ENCODE measurements at places on chromosomes 1 and 21.

GRCh38 chr1:230277201-230278025 lies 148.7 kb downstream of the PGBD5 start:
- no peak for DNase-seq

GRCh38 chr1:61198554-61198953 lies 116.2 kb downstream of the NFIA start:
- DNase-seq: no peak

DNA sequence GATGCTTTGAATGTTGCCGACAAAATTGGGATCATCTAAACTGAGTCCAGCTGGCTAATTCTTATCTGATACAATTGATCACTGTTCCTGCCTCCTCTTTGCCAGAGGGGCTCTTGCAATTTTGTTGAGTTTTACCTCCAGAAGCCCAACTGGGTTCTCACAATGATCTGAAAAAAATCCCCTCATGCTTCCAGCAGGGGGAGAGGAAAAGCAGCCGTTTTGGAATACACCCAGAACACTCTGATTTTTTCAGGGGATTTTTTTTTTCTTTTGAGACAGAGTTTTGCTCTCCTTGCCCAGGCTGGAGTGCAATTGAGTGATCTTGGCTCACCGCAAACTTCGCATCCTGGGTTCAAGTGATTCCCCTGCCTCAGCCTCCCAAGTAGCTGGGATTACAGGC lies 13.9 kb upstream of the RERE start:
- no peak for DNase-seq

DNA sequence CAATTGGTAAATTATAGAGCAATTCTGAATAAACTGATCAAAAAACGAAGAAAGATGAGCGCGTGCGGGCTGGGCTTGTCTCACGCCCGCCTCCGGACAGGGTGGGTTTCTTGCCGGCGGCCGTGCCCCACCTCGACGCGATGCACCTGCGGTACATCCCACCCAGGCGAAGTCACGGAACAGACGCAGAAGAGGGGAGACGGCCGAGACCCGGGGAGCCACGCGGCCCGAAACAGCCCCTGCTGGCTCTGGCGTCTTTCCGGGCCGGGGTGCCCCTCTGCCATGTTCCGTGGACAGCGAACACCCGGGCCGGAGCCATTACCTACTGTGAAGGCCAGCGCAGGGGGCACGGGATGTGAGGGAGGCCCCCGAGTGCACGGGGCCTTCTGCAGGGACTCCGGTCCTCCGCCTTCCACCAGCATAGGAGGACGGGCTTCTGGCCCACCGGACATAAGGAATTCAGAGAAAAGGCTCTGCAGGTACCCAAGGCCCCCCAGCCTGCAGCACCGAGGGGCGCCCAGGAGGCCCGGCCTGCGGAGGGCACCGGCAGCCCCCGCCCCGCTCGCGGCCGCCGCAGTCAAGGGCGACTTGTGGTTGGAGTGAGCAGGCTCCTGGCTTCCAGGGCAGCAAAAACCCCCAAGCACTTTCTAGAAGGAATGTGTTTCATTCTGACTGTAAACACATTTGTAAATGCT lies 7.6 kb upstream of the C1QTNF12 start:
- DNase-seq: no peak

DNA sequence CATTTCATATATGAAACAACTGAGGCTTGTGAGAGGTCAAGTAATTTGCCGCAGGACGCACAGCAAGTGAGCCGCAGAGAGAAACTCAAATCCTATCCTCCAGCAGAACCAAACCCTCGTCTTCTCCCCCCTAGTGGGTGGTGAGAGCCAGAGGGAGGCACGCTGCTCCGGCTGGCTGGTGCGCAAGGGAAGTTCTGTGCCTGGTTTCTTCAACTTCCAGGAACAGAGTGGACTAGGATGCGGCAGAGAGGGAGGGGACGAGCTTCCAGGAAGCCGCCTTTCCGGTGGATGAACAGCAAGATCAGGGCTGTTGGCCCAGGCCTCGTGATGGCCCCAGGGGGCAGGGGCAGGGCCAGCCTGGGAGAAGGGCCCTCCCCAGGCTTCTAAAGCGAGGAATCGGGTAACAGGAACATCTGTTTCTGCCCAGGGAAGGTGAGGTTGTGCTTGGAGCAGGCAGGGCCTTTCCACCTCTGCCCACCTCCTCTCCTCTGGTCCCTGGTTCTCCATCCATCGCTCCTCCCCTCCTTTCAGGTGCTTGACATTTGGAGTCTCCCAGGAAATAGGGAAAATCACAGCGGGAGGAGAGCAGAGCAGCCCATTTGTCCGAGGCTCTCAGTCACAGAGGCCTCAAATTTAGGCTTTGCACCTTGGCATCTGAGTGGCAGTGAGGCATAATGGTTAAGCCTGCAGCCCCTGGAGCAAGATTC lies 16.8 kb upstream of the PDIK1L start:
- DNase-seq: no peak

GRCh38 chr1:37353871-37354270 lies 120.5 kb upstream of the ZC3H12A start:
- DNase-seq: no peak

DNA sequence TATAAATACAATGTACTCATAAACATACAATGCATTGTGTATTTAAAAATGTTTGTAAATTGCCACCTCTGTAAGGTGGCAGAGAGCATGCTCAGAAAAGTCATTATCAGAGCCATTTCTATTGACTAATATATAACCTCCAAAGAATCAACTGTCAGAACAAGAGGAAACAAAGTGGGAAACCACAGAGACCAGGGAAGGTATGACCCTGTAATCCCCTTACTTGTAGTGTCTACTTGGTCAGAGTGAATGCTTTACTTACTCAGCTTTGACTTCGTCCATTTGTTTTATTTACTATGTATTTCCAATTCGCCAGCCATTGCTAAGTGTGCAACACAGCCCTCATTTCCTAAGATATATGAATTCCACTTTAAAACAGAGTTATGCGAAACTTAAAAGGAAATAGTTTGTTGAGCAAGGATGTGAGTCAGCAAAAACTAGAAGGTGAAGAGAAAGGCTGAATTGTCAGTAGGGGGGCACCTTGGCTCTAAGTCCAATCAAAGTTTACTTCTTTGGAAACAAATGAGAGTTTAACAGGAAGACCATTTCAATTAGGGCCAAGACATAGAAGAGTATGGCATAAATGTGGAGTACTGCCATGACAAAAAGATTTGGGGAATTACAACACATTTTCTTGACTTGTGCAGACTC lies 671.7 kb upstream of the PTBP2 start:
- no peak for DNase-seq

DNA sequence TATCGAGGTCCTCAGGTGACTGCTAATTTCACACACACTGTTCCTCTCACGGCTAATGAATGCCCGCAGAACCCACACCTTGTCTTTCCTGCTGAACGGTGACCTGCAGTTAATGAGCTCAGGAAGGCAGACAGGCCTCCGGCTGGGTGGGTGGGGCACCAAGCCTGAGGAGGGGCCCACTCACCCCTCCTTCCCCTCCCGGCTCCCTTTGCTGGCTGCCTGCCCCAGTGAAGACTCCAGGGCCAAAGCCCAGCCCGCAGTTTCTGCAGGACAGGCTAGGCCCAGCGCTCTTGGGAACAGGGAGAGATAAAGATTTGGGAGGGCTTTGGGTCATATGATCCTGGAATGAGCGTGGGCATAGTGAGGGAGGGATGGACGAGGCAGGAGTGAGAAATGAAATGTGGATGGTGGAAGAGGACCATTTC lies 26.4 kb downstream of the FOXO6 start:
- no peak for DNase-seq

DNA sequence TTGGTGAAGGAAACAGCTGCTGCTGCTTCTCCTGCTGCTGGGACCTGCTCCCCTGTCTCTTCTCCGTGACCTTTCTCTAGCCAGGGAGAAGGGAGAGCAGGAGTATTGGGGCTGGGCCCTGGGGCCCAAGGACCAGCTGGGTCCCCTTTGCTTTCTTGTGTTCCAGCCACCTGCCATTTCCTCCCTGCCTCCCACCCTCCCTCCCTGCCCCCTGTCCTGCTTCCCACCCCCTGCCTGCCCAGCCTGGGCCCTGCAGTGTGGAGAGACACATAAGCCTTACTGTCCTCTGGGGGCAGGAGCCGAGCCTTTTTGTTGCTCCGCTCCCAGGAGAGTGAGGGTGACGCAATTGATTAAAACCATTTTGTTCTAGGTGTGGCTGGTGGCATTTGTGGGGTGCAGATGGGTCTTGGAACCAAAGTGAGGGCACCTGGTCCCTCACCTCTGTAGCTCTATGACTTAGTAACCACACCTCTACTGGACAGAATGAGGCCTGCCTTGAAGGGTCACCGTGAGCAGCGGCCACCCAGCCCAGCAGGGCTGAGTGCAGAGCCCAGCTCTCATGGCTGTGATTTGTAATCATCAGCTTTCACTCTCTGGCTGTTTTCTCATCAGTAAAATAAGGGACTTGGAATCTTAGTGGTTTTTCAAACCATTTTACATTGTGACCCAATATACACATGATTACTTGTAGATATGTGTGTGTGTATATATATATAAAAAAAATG lies 13.9 kb upstream of the TMEM222 start:
- no peak for DNase-seq

GRCh38 chr1:55685560-55685959 lies 470.4 kb upstream of the USP24 start:
- no peak for DNase-seq

- no peak for DNase-seq
These were observed 17.4 kb upstream of the KLF18 start for GRCh38 chr1:44158871-44159270.

DNA sequence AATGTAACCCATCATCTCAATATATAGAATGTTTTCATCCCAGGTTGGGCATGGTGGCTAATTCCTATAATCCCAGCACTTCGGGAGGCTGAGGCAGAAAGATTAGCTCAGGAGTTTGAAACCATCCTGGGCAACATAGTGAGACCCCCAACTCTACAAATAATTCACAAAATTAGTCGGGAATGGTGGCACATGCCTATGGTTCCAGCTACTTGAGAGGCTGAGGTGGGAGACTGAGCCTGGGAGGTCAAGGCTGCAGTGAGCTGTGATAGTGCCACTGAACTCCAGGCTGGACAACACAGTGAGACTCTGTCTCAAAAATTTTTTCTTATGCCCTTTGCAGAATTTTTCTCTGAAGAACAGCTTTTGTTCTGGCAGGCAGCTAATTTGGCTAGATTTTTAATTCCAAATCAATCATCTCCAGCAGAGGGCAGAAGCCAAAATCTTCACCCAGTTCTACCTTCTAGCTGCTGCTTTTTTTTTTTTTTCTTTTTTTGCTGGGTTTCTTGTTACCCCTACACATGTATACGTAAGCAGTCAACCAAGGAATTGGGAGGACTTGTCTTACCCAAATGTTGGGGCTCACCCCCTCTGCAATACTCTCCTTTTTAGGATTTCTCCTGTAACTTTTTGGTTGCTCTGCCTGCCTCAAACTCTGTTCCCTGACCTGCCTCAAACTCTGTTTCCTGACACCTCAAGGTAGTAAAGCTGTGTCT lies 2.7 kb upstream of the RAD54L start:
- DNase-seq: no peak

DNA sequence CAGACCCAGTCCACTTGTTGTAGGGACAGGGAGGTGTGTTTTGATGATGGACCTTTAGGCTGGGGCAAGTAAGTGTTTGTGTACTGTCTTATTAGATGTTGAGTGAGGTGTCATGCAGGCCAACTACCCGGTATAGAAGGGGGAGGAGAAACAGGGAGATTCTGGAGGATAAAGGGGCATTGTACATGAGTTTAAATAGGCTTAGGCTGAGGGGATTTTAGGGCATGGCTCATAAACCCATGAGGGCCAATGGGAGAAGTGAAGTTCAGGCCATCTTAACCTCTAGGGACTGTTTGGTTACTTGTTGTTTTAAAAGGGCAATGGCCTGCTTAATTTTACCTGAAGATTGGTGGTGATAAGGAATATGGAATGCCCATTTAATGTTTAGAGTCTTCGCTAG lies 38.2 kb upstream of the PLA2G5 start:
- DNase-seq: no peak

DNA sequence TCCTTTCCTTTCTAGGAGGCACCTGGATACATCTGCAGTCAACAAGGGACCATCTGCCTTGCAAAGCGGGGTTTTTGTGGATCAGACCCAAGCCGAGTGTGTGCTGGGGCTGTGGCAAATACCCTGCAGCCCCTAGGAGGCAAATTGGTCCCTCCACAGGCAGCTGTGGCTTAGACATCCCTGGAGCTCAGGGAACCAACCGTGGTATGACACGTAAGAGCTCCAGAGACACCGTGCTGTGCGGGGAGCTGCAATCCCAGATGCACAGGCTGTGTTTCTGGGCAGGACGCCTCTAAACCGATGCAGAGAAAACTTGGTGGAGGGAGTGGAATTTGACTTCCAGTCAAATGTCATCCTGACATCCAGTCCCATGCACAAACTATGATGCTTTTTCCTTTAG lies 141.5 kb downstream of the KAZN start:
- DNase-seq: no peak

DNA sequence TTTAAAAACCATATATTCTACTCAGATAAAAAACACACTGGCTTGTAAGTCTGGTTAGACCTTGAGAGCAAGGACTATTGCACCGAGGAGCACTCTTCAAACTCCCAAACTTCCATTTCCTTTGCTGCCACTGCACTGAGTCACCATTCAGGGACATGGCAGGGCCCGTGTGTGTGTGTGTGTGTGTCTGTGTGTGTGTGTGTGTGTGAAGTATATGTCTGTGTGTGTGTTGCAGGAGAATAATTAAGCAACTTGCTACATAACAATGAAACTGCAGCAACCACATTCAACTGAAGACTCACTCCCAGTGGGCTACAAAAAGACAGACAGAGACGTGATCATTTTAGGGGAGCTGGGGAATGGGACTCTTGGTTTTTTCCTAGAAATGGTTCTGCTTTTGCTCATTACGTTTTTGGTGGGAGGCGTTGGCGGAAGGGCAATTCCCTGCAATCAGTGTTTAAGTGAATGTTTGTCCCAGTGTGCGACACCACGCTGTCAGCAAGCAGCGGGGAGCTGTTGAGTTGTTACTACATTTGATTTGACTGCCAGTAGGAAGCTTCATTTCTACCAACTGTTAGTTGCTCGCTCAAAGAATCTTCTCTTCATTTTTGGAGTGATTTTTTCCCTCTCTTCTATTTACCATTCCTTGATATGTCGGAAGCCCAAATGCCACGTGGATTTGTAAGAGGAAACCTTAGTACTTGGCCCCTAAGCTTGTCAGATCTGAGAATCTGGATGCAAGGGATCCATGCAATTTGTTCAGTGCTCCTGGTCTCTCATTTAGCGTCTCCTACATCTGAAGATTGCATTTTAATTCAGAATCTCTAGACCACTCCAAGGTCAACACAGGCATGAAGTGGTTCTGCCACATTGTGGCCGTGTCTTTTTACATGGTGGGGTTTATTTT lies 36.1 kb downstream of the ESRRG start:
- DNase-seq: no peak

DNA sequence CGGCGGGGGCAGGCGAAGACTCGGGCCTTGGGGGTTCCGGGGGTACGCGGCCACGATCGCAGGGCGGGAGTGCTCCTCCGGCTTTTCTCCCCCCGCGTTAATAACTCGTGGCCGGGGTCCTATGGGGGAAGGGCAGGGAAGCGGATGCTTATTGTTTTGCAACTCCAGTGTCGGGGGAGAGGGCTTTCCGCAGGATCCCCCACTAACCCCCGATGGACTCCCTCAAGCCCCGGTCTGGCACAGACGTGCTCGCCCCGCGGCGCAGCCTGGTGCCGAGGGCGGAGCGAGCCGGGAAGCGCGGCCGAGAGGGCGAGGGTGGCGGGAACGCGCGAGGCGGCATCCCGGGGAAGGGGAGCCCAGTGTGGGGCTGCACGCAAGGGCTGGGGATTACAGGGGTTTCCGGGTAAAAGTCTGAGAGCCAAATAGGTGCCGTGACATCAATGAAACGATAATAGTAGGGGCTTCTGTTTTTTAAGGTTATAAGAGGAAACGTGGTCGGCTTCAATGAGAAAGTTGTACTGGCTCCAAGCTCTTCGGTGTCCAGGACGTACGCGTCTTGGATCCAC lies 772 bp downstream of the UCK2 start:
- no peak for DNase-seq

GRCh38 chr1:21115098-21115760 lies 61.5 kb downstream of the EIF4G3 start:
- DNase-seq: no peak

Measured in caudate nucleus (tissue), 63 donors.